ENCODE measurements at places on chromosomes 12 and 14. TPM values are rescaled to one million over a fixed set of nuclear protein-coding genes. Genes with fewer than 3 reads are reported as not detected.

ASB2 gene
- 0.24 TPM for total RNA-seq

LALBA gene
- total RNA-seq, result not detected

MRPL51 gene
- 320 TPM for total RNA-seq

CYP46A1 gene
- 0.20 TPM for total RNA-seq

MANSC4 gene
- not detected for total RNA-seq

CD27 gene
- not detected for total RNA-seq

GPD1 gene
- total RNA-seq, result 0.14 TPM

GRIP1 gene
- 6.4 TPM for total RNA-seq

BDKRB1 gene
- 0.34 TPM for total RNA-seq

GYS2 gene
- not detected for total RNA-seq
